ENCODE measurements at places on chromosomes 6 and 20.

DNA sequence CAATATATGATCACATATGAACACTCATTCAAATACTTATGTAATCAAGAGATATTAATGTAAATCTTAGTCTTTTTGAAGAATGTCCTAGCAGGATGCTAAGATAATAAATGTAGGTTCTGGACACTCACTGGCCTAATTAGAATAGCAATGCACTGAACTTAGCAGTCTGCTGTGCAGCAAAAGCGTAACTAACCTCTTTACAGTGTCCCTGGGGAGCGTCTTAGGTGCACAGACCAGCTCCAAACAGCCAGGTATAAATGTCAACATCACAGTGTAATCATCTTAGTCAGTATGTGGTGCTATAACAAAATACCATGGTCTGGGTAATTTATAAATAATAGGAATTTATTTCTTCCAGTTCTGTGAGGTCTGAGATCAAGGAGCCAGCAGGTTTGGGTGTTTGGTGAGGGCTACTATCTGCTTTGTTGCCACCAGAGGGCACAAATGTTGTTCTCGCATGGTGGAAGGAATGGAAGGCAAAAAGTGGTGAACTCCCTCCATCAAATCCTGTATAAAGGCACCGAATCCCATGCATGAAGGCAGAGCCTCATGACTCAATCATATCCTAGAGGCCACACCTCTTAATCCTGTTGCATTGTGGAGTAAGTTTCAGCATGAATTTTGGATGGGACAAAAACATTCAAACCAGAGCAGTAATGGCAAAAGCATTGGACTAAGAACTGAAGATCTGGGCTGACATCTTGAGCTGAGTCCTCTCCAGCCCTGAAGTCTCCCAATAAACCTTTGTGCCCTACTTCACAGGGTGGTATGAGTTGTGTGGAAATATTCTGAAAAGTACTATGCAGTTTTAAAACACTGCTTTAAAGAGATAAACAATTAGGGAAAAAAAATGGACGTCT lies 41.8 kb upstream of the FOXO3 start:
- no peak for DNase-seq

DNA sequence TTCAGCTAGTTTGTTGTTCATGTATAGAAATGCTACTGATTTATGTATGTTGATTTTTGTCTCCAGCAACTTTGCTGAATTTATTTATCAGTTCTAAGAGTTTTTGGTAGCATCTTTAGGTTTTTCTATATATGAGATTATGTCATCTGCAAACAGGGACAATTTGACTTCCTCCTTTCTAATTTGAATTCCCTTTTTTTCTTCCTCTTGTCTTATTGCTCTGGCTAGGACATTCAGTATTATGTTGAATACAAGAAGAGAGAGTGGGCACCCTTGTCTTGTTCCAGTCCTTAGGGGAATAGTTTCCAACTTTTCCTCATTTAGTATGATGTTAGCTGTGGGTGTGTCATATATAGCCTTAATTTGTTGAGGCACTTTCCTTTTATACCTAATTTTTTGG lies 58.2 kb downstream of the CDH26 start:
- no peak for DNase-seq

DNA sequence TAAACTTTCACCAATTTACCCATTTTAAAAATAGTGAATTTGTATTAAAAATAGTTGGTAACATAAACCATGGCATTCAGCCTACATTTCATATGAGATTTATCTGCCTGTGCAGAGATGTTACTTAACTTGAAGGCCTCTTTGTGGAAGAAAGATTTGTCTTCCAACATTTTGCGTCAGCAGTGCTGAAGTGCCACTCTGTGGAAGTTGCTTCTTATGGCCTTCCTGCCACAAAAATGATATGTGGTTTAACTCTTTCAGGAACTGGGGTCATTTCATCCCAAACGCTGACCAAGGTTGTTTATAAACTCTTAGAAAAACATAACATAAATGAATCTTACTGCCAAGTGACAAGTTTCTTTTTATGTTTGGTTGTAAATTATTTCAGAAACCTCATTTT lies 246.8 kb downstream of the ARID1B start:
- no peak for DNase-seq

- no peak for DNase-seq
These were observed 546.5 kb downstream of the PRKN start for GRCh38 chr6:162181111-162181510.

GRCh38 chr6:105991561-105992314 lies 94.4 kb upstream of the PRDM1 start:
- DNase-seq = peak; percentile 67

DNA sequence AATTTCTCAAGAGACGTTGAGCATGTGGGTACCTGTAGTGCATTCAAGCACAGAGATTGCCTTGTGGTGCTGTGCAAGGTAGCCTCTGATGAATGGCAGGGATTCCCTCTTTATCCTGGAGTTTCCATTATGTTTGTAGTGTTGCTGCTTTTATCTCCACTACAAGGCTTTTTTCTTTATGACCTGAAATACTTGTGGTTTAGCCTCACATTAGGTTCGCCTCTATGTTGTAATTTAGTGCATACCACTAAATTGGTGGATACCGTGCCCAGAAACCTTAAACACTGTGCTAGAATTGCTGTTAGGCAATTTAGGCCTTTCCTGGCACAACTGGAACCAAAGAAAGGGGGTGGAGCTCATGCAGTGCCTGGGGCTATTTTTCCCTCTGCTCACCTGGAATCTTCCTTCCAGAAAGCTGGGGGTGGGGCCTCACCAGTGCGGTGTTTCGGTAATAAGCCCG lies 76.8 kb downstream of the NCOA7 start:
- DNase-seq = peak; percentile 85

DNA sequence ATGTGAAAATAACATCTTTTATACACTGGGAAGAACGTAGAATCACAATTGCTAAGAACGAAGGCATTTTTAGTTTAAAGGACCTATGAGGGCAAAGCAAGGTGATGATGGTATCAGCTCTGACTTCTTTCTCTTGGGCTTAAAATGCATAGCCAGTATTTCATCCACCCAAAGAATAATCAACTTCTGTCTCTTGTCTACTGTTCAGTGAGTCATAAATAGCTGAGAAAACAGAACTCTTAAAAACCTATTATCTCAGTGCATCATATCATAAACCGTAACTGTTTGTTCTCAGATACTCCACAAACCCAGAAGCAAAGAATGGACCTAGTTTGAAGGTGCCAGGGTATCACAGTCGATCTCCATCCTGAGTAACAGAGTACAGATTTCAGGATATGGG lies 5.2 kb downstream of the PHF10 start:
- no peak for DNase-seq

- DNase-seq = no peak
These were observed 39.0 kb upstream of the SUPT3H start for GRCh38 chr6:45416700-45417099.

DNA sequence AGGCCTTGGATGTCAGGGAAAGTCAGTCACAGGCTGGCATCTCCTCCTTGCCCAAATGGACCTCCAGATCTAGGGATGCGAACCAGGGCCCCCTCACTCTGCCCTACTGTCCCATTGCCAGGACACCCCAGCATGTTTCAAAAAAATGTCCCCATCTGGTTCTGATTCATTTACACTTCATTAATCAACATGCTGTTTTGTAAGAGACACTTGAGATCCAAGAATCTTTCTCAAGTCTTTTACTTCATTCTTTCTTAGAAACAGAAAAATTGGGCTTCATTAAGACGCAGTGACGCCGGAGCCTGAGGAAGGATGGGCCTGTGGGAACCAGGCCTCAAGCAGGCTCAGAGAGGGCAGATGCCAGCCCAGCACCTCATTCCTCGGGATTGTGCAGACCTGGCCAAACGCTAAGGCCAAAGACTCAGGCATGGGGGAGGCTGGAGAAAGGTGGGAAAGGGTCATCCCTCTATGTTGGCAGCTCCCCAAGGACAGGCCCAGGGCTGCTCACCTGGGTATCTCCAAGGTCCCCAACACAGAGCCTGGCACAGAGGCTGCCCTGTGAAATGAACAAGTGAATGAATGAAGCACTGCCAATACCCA lies 3.8 kb downstream of the RSPO4 start:
- DNase-seq = no peak

DNA sequence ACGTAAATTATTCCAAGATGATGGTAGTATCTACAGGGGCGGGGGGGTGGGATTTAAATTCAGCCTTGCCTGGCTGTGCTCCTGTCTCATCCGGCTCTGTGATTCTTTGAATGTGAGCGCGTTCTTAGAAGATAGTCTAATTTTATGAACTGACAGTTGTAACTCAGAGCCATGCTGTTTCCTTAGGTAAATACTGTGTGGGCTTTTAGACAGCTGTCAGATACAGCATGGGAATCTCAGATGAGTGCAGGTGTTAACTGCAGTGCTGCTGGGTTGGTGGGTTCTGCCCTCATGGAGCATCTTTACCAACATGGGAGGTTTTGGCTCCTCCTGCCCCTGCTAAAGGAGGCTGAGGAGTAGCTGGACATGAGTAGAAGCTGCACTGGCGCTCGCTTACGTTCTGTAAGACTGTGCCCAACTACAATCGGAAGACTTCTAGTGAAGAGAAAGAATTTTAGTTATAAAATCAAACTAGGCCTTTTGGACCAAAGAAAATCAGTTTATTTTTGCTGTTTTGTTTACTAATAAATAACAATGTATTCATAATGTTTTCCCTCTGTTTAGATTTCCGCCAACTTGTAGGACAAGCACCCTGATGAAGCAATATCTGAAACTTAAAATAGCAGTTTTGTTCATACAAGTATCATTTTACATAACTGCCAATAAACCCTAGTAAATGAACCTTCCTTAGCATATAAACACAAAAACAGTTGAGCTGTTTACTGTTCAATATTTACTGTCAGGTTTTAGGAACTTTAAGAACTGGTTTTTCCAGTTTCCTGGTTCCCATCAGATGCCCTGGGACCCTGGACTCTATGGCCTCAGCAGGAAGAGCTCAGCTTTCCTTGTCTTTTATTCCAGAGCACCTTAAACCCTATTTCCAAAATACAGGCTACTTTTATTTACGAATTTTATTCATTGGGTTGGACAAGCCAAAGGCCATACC lies 66.1 kb downstream of the FAM120B start:
- no peak for DNase-seq

GRCh38 chr6:158666628-158667359 lies 16.9 kb downstream of the SYTL3 start:
- no peak for DNase-seq

GRCh38 chr6:17015144-17015543 lies 86.7 kb upstream of the STMND1 start:
- DNase-seq = no peak

- DNase-seq = no peak
These were observed 67.2 kb upstream of the SYNDIG1 start for GRCh38 chr20:24402188-24402587.

DNA sequence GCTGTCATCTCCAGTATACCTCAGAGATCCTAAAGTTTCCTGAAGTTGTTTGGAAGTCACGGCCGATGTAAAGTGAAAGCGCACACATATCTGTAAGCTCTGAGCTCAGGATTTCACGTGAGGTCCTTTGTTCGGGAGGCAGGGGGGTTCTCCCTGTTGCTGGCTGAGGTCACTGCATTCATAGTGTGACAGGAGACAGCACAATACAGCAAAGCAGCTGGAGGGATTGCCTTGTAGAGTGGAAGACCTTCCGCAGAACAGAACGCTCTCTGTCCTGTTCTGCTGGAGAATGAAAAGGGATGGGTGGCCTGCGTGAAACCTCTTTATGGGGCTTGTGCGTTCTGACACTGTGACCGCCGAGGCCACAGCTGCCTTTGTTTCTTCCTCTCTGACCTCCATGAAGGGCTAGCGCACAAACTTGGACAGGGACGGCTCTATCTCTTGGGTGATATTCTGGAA lies 13.4 kb upstream of the SERPINB1 start:
- no peak for DNase-seq

All from Caco-2 (cell line).